ENCODE measurements at places on chromosomes 1 and 21.
A peak's percentile ranks its signal among the peaks of the same experiment; 100 is the strongest.

- DNase-seq = no peak
These were observed 1.8 kb upstream of the OR2T6 start for GRCh38 chr1:248373761-248374160.

DNA sequence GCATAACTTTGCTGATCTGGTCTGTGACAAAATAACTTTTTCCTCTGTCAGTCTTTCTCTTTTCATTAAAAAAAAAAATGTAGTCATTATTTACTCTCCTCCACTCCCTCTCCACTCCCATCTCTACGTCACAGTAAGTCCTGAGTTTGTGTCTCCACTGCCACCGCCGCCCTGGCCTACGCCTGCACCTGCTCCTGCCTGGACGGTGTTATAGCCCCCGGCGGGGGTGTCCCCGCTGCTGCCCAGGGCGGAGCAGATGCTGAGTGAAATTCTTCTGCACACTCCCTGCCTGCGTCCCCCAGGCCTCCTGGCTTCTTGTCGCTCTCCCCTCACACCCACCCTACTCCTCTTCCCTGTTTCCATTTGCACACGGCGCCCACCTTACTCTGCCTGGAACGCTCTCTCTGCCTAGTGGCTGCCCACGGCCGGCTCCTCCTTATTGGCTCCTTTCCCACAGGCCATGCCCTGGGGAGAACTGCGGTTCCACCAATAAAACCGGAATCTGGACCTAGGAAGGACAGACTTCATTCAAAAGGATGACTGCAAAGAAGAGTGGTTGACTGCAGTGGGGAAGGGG, 55.2 kb upstream of the C1orf174 start:
- DNase-seq = no peak

DNA sequence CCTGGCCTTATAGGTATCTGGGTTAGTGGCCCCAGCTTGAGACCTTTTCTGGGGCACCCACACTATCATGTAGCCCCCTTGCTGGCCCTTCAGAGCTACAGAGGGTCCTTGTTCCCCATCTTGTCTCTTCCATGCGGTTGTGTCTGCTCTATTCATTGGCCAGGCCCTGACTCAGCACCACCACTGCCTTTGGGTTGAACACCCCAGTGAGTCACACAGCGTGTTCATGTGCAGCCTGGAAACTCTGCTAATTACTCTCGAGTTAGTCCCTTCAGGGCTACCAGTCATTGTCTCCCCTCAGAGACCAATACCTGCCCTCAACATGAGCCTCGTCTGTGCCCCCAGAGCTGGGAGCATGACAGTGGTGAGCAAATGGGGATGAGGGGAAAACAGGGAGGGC, 28.2 kb upstream of the IKBKE start:
- DNase-seq = no peak

- no peak for DNase-seq
These were observed 85.5 kb downstream of the CLIC4 start for GRCh38 chr1:24830680-24831272.

- DNase-seq = no peak
These were observed 98.6 kb upstream of the KRTAP19-8 start for GRCh38 chr21:31136891-31137290.

DNA sequence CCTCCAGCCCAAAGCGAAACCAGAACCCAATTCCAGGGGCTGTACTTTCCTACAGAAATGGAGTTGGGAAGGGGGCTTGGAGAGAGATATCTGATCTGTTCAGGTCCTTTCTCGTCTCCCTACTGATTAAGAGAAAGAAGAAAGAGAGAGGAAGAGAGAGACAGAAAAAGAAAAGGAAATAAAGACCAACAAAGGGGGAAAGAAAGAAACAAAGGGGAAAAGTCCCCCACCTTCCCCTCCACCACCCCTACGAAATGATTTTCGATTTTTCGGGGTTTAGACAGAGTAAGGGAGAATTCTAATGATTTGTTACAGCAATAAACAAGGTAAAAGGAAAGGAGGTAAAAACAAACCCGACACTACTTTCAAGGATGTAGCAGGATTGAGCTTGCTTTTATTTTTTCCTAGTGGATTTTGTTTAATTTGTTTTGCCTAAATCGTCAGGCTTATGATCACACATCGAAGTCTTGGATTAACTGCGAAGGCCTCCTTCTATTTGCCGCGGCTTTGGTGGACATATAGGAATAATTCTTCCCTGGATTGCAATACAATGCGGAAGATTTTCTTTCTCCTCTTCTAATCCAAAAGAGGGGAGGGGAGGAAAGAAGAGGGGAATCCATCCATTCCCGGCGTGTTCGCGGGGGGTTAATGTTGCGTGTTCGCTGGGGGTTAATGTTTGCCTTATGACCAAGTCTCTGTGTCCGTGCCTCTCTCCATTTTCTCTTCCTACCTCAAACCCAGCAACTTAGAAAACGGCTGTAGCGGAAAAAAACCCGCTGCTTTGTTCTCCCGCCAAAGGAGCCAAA, 1.9 kb downstream of the TAL1 start:
- no peak for DNase-seq

- no peak for DNase-seq
These were observed 45.1 kb downstream of the SCCPDH start for GRCh38 chr1:246769306-246769705.

DNA sequence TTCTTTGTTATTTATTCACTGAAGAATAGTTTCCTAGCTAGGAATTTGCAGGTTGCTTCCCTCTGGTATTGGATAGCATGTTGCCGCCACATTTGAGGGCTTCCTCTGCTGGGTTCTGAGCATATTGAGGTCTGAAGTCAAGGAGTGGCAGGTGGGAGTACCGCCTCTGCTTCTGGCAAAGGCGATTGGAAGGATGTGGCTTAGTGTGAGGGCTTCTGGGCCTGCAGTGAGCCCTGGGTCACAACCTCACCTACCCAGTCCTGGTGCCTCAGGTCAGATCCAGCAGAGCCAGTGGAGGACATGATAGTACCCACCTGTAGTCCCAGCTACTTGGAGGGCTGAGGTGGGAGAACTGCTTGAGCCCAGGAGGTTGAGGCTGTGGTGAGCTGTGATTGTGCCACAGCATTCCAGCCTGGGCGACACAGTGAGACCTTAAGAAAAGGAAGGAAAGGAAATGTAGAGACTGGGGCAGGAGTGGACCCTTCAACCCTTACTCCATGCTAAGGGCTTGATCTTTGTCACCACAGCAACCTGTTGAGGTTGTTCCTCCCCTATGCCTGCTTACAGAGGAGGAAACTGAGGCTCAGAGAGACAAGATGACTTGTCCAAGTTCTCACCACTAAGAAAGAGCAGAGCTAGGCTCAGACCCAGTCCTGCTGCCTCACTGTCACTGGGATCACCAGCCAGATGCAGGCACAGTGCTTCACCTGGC, 22.8 kb downstream of the A3GALT2 start:
- DNase-seq = no peak

GRCh38 chr1:245875581-245876261, 631.4 kb downstream of the SMYD3 start:
- no peak for DNase-seq

- no peak for DNase-seq
These were observed 25.3 kb upstream of the PEF1 start for GRCh38 chr1:31669786-31670592.

DNA sequence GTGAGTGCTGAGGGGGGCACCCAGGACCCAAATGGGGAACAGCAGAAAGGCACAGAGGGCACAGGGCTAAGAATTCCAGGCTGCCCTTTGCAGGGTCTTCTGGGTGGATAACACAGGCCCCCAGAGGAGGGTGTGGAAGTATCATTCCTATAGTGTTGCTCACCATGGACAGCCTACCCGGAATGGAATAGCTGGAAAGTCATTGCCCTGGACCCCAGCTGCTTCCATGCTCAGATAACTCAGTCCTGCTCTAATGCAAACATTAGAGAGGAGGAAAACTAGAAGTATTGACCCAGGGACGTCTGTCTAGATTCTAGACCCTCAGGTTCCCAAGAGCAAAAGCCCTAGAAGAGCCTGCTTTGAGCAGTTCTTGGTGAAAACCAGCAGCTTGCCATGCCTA, 24.7 kb downstream of the SLC6A17 start:
- no peak for DNase-seq

DNA sequence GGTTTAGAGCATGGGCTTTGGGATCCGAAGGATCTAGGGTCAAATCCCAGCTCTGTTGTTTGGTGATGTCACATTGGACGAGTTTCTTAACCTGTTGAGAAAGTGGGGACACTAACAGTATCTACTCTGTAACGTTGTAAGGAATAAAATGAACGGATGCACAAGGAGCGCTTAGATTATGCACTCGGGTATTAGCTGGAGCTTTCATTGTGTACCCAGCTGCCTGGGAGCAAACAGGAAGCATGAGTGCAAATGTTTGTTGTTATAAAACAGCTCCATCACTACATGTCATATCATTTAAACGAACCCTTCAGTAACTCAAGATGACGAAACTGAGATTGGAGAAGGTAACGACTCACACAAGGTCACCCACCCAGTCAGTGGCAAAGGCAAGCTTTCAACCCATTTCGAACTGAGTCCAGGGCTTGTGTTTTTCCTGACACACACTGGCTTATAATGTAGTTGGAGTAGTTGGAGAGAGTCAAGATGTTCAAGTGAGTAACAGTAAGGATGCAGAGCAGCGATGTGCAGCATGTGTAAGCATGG, 16.2 kb upstream of the SLC6A17 start:
- DNase-seq = no peak

GRCh38 chr1:21754583-21754982, 28.4 kb downstream of the USP48 start:
- DNase-seq = no peak

DNA sequence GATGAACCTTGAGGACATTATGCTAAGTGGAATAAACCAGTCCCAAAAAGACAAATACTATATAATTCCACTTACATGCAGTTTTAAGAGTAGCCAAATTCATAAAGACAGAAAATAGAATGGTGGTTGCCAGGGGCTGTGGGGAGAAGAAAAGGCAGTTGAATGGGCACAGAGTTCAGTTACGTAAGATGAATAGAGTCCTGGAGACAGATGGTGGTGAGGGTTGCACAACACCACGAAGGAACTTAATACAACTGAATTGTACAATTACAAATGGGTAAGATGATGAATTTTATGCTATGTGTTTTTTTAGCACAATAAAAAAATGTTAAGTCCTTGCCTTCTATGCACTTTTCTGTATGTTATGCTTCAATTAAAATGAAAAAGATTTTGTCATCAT, 66.6 kb downstream of the CD34 start:
- DNase-seq = no peak

DNA sequence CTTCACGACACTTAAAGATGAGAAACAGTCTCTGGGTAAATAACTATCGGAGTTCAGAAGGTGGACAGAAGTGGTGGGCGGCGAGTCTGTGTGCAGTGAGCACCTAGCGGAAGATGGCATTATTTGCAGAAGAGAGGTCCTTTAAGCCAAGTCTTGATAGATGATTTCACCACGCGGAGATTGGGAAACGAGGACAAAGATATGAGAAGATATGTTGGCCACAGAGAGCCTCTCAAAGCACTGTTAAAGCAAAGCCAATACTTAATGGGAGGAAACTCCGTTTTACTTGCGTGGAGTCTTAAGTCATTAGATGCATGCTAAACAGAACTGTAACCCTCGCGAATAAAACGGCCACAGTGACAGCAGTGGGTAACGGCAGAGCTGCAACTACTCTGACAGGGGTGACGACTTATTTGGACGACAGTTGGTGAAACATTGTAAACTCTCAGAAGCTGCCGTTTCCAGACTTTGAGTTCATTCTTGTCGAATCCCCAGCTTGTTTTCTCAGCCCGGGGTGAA, 577 bp upstream of the CEP350 start:
- peak; percentile 22 for DNase-seq

DNA sequence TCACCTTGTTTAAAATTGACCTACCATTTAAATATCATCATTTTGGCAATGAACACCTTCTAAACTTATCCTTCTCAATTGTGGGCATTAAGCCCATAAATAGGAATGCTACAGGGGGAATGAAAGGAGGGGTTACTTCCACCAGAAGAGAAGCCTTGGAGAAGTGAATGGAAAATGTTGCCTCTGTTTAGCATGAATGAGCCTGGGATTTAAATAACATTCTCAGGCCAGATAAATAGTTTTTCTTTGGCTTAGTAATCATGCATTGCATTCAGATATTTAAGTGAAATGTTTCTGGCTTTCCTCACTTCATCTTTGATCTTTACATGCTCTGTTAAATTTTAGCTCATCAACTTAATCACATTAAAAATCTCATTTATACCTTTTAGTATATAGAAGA, 284.3 kb upstream of the FMN2 start:
- DNase-seq = no peak

DNA sequence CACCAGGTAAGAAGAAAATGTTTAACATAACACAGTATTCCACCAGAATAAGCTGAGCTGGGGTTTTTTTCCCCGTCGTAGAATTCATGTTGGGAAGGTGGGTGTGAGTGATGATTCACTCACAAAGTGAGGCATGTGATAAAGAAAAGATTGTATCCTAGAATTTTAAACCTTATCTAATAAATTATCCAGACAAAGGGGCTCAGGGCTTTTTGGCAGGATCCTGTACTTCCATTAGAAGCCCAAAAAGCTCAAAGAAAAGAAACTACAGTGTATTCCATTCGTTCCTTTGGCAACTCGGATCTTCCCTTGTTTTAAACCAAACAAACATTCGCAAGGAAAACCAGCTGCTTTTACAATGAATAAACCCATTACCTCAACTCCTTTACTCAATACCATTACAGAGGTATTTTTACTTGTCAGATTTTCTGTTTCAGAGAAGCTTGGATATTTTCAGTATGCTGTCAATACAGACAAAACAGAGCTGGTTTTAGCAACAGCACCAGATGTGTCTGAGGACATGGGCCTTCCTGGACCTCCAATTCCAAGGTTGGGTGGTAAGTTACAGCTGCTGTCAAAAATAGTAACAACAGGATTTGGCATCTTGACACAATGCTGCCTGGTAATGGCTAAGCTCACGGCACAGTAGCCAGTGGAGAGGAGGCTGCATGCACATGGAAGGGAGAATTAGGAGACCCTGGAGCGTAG, 159.9 kb upstream of the RUNX1 start:
- no peak for DNase-seq

GRCh38 chr1:115302390-115302961, 35.6 kb downstream of the NGF start:
- DNase-seq = no peak

DNA sequence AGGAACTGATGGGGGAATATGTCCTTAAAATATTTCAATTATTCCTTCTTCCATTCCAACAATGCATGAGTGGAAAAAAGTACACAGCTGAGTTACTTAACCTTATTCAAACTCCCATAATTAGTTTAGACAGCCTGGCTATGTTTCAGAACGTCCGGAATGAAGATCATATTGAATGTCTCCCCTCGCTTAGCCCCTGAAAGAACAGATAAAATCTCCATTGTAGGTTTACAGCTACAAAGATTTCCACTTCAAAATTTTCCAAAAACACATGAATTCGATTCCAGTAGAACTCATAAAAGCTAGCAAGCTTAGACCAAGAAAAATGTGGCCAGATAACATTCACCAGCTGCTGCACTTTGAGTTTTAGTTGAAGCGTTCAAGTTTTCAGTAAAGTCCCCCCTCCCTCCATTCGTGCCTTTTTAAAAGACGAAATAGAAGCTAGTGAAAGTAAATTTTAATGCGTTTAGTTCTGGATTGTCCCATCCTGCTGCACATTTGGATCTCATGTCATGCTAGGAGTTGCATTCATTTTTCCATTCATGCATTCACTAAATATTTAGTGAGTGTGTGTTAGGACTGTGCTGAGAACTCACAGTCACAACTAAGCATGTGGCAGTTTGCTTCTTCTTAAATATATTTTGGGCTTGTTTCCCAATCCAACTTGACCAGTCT, 29.4 kb upstream of the SSX2IP start:
- no peak for DNase-seq

GRCh38 chr1:229803626-229804217, 177.7 kb downstream of the URB2 start:
- DNase-seq = no peak

- no peak for DNase-seq
These were observed 114.7 kb downstream of the TNR start for GRCh38 chr1:175628548-175629317.
